A549 (cell line): ENCODE measurements at places on chromosomes 2 and 18.
A peak's percentile ranks its signal among the peaks of the same experiment; 100 is the strongest.

DNA sequence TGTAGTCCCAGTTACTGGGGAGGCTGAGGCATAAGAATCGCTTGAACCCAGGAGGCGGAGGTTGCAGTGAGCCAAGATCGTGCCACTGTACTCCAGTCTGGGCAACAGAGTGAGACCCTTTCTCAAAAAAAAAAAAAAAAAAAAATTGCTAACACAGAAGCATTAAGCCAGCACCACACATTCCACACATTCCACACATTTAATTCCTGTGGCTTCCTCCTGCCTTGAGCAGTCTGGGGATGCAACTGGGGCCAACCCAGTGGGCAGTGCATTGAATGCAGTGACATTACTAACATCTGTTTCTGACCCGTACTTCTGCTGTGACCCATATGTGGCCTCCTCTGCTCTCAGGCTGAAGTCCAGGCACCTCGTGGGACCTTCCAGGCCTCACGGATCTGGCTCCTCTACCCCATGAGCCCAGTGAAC is 107.0 kb downstream of the BCL2L11 start:
- DNase-seq: peak; percentile 8

DNA sequence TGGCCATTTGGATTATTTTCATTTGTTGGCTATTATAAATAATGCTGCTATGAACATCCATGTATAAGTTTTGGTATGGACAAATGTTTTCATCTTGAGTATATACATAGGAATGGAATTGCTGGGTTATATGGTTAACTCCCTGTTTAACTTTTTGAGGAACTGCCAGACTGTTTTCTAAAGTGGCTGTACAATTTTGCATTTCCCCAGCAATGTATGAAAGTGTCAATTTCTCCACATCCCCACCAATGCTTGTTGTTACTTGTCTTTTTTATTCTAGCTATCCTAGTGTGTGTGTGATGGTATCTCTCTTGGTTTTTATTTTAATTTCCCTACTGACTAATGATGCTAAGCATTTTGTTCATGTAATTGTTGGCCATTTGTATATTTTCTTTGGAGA is 90.6 kb upstream of the CYP26B1 start:
- no peak for DNase-seq

GRCh38 chr18:78296166-78296565 is 683.5 kb upstream of the SALL3 start:
- DNase-seq: no peak

DNA sequence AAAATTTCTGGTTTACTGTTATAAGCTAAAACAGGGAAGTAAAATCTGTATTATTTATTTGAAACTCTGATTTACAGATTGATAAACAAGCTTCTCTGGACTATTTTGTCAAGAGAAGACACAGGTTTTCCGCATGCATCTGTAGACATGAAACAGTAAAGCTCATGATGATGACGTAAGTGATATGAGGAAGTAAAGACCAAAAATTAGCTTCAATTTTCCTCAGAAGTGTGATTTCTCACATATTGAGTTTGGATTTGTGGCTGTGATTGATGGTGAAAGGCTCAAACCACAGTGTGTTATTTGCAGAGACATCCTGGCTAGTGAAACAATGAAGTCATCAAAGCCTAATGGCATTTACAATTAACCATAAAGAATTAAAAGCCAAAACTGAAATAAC is 12.6 kb upstream of the LONRF2 start:
- no peak for DNase-seq

DNA sequence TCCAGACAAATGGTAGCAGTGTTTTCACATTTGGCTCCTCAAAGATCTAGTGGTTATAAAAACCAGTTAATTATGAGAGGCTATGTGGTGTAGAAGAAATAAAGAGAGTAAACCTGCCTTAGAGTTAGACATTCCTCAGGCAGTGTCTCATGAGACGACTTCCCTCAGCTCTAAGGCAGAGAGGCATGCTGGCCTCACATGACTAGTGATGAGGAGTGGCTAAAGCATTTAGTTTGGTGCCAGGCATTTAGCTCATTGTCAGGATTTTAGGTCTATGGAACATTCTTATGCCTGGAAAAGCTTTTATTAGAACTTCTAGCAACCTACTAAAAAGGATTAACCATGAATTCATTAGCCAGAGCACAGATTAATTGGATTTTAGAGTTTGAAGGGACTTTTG is 90.3 kb downstream of the RPRM start:
- no peak for DNase-seq

DNA sequence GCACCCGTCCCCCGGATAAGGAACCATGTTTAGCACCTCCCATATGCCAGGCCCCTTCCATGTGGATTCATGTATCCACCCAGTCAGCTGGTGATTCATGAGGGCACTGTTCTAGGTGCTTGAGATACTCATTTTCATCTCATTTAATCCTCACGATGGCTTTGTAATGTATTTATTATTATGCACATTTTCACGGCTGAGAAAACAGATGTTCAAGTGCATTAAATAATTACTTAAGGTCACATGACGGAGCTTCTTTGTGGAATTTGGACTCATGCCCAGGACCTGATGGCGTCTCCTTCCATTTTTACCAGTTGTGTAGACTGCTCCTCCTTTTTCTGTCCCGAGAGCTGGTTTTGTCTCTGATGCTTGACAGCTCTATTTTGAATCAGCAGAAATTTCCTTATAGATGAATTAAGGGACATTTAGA is 72.2 kb upstream of the RBM44 start:
- DNase-seq: no peak

GRCh38 chr18:26091047-26091630 is 726 bp upstream of the SS18 start:
- peak; percentile 50 for DNase-seq

DNA sequence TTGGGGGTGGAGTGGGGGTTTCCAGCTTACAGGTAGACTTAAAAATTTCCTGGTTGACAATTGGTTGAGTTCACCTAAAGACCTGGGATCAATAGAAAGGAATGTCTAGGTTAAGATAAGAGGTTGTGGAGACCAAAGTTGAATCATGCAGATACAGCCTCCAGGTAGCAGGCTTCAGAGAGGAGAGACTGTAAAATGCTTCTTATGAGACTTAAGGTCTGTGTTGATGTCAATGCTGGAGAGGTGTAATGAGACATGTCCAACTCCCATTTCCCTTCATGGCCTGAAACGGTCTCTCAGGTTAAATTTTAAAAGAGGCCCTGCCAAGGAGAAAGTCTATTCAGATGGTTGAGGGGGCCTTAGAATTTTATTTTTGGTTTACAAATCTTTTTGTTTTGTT is 38.5 kb upstream of the RND3 start:
- DNase-seq: no peak

DNA sequence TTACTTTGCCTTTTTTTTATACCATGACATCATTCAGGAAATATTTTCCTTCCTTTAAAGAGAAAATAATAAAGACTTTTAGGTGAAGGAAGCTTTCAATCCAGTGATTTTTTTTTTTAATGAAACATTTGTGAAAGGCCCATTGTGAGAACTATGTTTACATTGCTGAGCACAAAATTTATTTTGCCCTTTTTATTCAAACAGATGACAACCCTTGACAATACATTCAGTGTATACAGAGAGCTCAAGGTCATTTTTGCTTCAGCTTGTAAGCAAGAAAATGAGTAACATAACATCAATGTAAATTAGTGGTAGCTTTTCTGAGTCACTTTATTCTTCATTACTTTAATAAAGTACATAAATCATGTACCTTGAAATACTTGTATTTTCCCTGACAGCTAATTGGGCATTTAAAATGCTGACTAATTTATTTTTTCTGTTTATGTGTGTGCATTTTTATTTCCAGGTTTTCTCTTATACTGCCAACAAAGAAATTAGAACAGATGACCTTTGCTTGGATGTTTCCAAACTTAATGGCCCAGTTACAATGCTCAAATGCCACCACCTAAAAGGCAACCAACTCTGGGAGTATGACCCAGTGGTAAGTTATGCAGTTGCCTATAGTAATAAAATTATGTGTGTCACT is 121.6 kb downstream of the GALNT1 start:
- DNase-seq: no peak

GRCh38 chr18:60247103-60247502 is 125.5 kb downstream of the MC4R start:
- DNase-seq: no peak

GRCh38 chr2:96506907-96507240 is 1.7 kb upstream of the NEURL3 start:
- no peak for DNase-seq

DNA sequence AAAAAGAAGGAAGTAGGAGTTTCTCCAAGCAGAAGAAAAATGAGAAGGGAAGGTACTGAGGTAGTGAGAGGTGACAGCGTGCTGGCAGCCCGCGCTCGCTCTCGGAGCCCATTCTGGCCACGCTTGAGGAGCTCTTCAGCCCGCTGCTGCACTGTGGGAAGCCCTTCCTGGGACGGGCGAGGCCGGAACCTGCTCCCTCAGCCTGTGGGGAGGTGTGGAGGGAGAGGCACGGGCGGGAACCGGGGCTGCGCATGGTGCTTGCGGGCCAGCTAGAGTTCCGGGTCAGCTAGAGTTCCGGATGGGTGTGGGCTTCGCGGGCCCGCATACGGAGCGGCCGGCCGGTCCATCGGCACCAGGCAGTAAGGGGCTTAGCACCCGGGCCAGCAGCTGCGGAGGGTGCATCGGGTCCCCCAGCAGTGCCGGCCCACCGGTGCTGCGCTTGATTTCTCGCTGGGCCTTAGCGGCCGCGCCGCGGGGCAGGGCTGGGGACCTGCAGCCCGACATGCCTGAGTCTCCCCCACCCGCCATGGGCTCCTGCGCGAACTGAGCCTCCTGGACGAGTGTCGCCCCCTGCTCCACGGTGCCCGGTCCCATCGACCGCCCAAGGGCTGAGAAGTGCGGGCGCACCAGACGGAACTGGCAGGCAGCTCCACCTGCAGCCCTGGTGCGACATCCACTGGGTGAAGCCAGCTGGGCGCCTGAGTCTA is 11.1 kb upstream of the CYS1 start:
- DNase-seq: no peak

DNA sequence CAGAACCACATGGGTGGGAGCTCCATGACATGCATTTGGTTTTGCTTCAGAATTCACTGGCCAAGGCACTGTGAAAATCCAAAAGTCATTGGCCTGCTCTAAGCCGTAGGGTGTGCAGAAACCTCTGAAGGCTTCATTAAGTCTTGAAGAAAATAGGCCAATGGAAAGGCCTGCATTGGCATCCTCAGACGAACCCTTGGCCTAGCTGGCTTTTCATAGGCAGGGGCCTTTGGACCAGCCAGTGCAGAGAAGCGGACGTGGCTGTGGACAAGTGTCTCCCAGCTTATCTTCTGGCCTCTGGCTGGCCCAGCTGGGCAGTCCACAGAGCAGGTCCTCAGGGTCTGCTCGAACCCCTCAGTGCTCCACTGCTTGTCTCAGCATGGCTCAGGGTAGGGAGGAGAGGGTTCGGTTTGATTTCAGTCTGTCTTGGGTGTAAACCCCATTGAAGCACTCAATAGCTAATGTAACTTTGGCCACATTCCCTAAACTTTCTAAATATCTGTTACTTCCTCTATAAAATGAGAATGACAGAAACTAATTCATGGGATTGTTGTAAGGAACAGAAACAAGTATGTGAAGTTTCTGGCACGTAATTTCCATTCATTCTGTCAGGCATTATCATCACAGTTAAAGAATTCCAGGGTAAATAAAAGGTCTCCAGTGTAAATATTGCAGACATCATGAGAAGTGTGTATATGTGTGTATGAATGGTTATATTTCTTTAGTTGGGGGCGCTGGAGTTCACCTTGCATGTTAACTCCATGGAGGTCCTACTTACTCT is 125.5 kb downstream of the TFCP2L1 start:
- no peak for DNase-seq

- DNase-seq: no peak
Measured at GRCh38 chr2:64840426-64840881, 148.7 kb upstream of the SLC1A4 start.

DNA sequence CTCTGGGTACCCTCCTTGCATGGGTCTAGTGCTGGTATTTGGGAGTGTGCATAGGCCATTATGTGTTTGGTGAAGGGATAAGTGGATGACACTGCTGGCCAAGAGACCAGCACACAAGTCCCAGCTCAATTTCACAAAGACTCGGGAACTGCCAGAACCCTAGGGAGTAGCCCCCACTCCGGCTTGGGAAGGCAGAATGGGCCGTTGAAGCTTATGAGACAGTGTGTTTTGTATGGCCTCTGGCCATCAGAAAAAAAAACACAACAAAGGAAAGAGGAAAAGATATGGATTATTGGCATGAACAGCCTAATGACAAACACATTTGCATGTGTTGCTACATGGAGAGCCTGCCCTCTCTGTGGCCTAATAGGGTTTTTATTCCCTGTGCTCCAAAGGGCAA is 144.2 kb downstream of the TTC32 start:
- DNase-seq: no peak

DNA sequence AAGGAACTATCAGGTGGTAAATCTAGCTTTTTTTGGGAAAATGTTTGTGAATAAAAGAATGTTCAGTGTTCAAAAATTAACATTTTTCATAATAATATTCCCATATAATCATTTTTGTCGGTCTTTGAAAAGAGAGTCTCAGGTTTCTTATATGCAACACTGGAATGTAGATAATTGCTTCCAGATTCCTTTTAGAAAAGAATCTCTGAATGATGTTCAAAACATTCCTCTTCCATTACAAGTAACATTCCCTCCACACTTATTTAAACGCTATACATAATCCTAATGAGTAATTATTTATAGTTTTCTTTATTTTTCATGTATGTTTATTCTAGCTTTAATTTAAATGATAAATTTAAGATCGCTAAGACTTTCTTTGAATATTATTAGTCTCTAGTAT is 7.0 kb downstream of the ZSWIM2 start:
- no peak for DNase-seq

- DNase-seq: no peak
Measured at GRCh38 chr18:38957736-38958135, 1392.1 kb upstream of the CELF4 start.

DNA sequence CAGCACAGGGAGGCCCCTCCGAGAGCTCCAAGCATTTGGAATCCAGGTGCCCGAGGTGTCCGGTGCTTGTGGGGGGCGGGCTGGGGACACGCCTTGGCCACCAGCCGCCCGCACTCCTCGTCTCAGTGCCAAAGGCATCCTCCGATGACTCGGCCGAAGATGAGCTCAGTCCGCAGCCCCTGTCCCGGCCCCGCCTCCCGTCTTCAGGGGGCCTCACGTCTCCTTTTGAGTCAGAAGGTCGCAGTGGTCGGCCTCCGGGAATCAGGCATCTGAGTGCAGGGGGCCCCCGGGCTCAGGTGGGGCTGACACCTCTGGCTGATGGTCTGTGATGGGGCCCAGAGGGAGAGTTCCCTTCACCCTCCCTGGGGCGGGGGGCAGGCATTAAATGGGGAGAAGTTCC is 74.8 kb downstream of the NFATC1 start:
- no peak for DNase-seq

GRCh38 chr2:100786297-100786658 is 33.7 kb upstream of the NPAS2 start:
- peak; percentile 19 for DNase-seq

- no peak for DNase-seq
Measured at GRCh38 chr2:171554991-171555615, 32.8 kb downstream of the CYBRD1 start.

GRCh38 chr18:25230658-25231326 is 121.2 kb downstream of the ZNF521 start:
- DNase-seq: no peak

DNA sequence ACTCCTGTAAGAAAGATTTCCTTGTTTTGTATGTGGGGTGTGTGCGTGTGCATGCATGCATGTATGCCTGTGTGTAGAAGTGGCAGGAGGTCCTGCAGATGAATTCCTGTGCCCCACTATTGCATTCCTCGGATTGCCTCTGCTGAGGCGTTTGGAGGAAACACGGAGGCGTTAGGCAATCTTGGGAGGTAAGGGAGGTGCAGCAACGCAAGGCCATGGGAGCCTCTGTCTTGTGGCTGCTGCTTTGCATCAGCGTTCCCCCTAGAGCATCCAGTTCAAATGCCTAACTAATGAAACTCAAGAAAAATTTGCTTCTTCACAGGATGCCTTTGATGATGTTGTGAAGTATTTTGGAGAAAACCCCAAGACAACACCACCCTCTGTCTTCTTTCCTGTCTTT is 80.0 kb downstream of the PRPF40A start:
- DNase-seq: no peak
